ENCODE measurements at places on chromosomes 11 and 22.

- no peak for ATAC-seq
Measured at GRCh38 chr11:117940736-117941135, 11.5 kb upstream of the TMPRSS13 start.

DNA sequence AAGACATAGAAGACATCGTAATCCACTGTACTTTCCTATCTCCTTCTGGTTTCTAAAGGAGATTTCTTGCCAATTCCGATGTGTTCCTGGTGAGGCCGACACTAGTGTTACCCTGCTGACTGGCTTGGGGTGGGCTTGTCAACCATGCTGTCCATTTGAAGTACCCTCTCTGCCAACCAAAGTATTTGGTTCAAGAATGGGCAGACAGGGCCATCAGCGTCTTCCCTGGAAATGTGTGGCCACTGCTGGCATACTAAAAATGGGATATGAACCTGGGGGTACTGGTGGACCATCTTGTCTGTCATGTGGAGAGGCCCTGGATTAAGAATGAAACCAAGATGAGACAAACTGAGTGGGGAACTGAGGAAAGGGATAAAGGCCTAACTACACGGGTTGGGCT is 1.8 kb upstream of the VSTM5 start:
- no peak for ATAC-seq

GRCh38 chr11:110435780-110436717 is 6.3 kb downstream of the FDX1 start:
- no peak for ATAC-seq

GRCh38 chr11:122137078-122137793 is 21.2 kb upstream of the BLID start:
- no peak for ATAC-seq

DNA sequence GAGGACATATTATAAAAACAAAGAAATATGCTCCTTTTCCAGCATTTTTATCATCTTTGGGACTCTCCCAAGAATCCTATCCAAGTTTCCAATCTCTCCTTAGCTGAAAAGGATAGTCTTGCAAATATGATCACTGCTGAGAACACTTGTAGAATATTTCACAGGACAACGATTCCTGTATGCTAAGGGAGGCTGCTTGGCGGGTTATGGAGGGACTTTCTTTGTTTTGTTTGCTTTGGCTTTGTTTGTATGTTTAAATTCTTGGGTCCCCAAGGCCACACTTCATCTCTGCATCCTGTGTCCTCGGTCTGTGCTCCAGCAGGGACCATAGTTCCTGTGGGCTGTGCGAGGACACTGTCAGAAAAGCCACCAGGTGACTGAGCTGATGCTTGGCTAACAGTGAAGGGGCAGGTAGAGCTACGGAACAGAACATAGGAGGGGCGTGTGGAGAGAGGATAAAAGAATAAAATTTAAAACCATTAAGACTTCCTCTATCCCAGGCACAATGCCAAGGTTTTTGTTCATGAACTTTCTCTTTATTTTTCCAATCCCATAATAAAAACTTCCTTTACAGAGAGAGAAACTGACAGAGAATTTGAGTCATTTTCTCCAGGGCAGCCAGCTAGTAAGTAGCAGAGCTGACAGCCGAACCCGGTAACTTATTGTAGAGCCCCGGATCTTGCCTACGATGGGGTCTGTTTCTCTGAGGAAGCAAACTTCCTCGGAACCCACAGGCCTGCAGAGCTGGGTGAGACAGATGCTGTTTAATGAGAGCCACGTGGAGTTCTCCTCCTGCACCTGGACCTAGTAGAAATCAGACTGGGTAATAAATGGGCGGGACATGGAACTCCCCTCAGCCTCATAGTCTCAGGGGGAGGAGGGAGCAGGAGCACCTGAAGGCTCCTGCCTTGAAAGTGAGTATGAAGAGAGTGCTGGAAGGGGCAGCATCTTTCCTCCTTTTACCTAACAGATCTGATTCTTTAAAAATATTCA is at the start of gene IZUMO1R:
Gene IZUMO1R, plus strand, starts transcription at position 615 of the 993 bp plus-strand sequence. CDS start 1,057 bp downstream, outside the sequence.
- ATAC-seq = no peak

DNA sequence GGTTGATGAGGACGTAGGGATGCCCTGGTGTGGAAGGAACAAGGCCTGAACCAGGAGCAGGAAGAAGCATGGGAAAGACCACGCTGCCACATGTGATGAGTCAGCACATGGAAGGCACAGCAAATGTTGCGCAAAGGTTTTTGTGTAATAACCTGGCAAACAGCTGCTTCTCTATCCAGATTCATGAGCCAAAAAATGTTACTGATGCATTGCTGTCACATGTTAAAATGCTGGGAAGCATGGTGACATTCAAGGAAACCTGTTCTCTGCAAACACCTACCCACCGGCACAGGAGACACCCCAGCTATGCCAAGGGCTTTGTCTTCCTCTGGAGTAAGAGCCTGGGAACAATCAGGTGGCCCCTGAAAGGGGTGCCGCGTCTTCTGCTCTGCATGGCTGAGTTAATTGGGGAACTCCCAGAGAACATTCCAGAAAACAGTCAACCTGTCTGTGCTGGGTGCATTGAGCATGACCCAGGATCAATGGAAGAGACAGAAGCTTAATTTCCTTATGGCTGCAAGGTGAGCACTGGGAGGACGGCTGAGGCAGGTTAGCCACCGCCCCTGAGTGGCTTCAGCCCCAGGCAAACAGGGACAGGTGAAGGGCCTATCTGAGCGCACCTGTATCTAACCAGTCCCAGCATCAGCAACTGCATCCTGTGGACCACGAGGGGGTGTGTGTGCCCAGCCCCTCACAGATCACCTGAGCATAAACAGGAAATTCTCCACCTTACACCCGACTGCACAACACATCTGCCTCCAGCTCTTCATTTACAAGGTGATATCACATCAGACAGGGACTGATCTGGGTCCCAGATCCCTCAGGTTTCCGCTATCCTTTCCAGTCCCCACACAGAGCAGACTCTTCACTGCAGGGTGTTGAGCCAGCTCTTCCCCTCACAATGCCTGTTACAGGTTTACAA is 108.4 kb downstream of the GGTLC2 start:
- ATAC-seq = peak; percentile 58

GRCh38 chr11:115715251-115715770 is 211.1 kb upstream of the CADM1 start:
- no peak for ATAC-seq

GRCh38 chr22:45284705-45285262 is at the start of gene UPK3A:
UPK3A (plus strand) TSS chr22:45284949; CDS start chr22:45285014, 65 bp downstream.
- ATAC-seq = peak; percentile 89

GRCh38 chr11:61791737-61792309 is 576 bp downstream of the TMEM258 start:
- ATAC-seq = peak; percentile 53

DNA sequence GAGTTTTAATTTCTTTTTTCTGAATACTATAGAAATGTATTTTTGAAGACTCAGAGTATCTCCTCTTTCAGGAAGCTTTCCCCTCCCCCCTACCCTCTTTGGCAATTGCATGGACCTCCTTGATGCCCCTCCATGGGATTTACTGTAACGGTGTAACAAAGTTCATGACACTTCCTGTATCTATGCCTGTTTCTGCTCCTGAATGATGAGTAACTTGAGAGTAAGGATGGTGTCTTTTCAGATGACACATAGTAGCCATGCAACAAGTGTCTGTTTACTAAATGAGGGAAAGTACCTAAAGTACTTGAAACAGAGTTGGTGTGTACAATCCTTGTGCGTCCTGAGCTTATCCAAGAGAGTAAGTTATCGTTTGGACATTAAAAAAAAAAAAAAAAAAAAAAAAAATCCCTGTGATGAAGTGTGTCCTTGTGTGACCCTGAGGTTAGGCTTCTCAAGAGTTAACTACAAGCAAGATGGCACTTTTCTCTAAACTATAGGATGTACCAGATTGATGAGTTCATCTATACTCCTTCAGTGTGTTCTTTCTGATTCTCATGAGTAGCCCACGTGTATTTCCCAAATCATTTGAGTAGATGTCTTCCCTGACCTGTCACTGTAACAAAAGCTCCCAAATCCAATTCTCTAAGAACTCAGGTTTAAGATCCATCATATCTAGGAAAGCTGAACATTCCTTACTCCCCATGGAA is 7.4 kb downstream of the ETS1 start:
- peak; percentile 73 for ATAC-seq

GRCh38 chr22:45971408-45972028 is 5.4 kb downstream of the WNT7B start:
- no peak for ATAC-seq

GRCh38 chr11:98545544-98546175 is 475.1 kb upstream of the CNTN5 start:
- ATAC-seq = no peak

DNA sequence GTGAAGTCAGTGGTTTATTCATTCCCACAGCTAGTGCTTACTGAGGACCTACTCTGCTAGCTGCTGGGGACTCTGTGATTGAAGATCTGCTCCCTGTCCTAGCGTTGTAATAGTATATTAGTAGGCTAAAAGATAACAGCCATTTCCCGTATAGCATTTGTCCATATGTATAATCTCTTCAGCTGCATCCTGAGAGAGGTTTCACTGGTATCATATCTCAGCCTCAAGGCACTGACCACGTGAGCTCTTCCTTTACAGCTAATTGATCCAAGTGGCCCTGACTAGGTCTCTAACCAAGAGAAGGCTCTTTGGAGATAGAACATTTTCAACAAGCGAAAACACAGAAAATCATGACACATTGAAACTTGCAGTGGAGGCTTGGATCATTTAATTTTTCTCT is 110.2 kb downstream of the APIP start:
- ATAC-seq = no peak

- ATAC-seq = no peak
Measured at GRCh38 chr22:36383110-36383581, 4.6 kb downstream of the MYH9 start.

DNA sequence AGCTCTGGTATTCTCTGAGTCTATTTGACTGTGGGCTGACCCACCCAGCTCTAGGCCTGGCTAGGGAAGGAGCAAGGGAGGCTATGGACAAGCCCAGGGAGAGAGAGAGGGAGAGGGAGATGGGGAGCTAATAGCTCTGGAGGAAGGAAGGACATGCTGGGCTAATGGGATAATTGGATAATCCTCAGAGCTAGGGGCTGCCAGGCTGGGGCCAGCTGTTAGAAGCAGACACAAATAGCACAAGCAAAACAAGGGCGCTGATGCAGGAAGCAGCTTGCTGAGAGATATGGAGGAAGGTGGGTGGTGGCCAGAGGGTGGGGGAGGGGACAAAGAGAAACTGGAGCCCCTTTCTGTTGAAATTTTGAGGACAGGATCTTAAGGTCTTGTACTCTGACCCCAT is 23.2 kb downstream of the ADORA2A start:
- ATAC-seq = no peak

GRCh38 chr11:15883455-15883920 is 472.9 kb downstream of the SOX6 start:
- no peak for ATAC-seq

DNA sequence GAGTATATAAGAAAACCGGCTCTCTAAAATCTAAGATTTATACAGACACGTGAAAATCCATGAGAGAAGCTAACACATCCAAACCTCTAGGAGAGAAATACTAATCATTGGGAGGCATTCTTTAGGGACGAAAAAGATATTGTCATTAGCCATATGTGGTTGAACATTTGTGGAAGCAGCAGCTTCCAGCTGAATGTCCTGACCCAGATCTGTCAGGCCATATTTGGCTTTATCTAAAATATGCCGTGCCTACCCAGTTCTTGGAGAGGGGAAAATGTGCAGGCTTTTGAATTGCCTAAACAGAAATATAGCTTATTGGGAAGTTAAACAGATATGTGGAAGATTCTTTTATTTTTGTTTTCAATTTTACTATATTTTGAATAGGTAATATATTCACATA is 6.4 kb downstream of the CCDC89 start:
- no peak for ATAC-seq

- no peak for ATAC-seq
Measured at GRCh38 chr11:127458561-127458960, 458.0 kb upstream of the KIRREL3 start.

- ATAC-seq = no peak
Measured at GRCh38 chr11:122393209-122393860, 262.2 kb upstream of the UBASH3B start.

- no peak for ATAC-seq
Measured at GRCh38 chr11:56522008-56522407, 21.0 kb downstream of the OR5M11 start.

GRCh38 chr22:49450498-49450897 is 377.2 kb downstream of the BRD1 start:
- ATAC-seq = no peak

- ATAC-seq = no peak
Measured at GRCh38 chr22:42500836-42501179, 18.8 kb downstream of the RRP7A start.

- peak; percentile 5 for ATAC-seq
Measured at GRCh38 chr22:17117890-17118289, 3.3 kb downstream of the TMEM121B start.

GRCh38 chr11:85766721-85767161 is 44.2 kb downstream of the SYTL2 start:
- no peak for ATAC-seq

DNA sequence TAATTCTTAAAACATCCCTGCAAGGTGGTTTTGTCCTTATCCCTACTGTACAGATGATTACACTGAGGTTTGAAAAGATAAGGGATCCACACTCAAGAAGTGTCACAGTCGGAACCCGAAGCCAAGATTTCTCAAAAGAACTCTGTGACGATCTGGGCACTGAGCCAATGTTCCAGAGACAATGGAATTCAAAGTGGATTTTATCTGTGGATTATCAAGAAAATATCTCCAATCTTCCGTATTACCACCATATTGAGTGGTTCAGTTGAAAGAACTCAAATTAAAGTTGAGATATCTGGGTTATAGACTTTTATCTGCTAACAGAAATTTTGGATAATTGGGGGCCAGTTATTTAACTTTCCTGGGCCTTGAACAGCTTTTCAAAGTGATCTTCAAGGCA is 100.0 kb upstream of the GRAMD1B start:
- ATAC-seq = no peak

- no peak for ATAC-seq
Measured at GRCh38 chr11:86124251-86125233, 55.7 kb upstream of the PICALM start.

DNA sequence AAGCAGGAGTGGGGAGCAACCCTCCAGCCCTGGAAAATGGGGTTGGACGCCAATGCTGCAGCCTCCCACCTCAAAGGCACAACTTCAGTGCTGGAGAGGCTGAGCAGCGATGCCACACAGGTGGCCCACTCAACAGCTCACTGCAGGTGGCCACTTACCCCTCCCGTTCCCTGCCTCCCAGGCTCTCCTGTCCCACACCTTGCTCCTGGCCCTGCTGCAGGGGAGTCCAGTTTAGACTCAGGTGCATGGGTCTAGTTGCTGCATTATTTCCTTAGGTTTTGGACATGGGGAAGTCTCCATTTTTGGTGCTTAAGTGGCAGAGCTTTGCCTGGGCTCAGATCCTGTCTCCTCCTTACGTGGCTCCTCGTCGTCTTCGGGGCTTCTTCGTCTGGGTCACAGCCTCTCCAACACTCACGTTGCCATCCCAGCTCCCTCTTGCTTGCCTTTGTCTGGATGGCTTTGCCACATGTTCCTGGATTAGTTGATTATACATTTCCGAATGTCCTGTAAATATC is 898.3 kb downstream of the BRD1 start:
- no peak for ATAC-seq
